ENCODE measurements at places on chromosomes 1 and 21.

GRCh38 chr1:1212780-1213344, 1.1 kb downstream of the TNFRSF4 start:
- DNase-seq: peak; percentile 72

- DNase-seq: peak; percentile 97
These were observed 7.6 kb upstream of the IL22RA1 start for GRCh38 chr1:24150234-24151174.

- DNase-seq: no peak
These were observed 60.4 kb upstream of the TNFSF4 start for GRCh38 chr1:173267453-173267945.

GRCh38 chr1:89487972-89488371, 36.7 kb upstream of the LRRC8B start:
- no peak for DNase-seq

- no peak for DNase-seq
These were observed 7.9 kb downstream of the TAF13 start for GRCh38 chr1:109067883-109068282.

GRCh38 chr21:39082656-39083376, 100.4 kb downstream of the PSMG1 start:
- DNase-seq: no peak

DNA sequence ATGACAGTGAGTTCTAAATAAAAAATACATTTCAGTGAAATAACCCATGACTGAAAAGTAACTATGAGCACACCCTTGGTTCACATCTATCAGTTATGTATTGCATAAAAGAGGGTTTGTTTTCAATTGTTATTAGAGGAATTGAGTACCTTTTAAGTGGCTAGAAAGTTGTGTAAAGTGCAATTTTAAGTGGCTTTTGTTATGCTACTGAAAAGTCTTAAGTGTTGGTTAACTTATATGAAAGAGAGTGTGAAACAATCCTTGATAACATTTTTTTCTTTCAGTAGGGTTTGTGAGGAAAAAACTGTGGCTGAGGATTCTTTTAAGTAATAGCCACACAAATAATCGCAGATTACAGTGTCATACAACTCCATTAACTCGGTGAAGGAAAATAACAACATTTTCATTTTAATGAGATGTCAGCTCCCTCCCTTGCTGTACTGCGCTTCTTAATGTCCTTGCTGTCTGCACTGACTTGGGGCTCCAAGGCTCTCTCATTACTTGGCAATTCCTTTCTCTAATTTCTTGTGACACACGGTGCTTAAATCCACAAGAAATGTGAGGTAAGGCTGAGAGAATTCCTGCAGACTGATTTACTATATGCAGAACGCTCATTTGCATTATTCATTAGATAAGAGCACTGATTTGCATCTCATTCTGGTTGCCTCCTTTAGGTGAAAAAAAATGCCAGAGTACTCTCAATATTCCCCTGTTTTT, 40.6 kb downstream of the NTNG1 start:
- no peak for DNase-seq

DNA sequence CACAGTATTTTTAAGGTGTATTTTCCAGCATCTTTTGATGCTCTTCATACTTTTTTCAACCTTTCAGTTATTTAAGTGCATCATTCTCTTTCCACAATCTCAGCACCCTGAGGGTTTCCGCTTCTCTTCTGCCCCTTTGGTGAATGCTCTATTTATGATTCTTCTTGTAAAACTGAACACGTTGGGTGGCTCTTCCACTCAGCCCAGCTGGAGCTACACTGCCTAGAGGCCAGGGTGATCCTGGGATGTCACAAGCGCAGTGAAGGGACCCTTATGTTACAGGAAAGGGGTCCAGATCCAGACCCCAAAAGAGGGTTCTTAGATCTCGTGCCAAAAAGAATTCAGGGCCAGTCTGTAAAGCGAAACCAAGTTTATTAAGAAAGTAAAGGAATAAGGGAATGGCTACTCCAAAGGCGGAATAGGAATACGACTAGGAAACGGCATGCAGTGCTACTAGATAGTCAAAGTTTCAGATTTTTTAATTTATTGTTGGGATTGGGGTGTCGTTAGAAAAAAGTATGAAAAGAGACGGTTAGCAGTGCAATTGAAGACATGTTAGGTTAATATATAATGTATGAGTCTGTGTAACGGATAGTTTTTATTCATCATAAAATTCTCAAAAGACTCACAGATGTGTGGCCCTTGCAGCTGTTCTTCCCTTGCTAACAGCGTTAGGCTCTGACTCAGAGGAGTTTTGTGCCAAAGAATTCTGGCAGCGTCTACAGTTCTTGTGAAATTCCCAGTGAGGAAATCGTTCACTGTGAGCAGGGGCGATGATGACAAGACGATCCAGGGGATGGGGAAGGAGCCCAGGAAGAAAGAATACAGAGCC, 14.4 kb upstream of the ERVH48-1 start:
- no peak for DNase-seq

DNA sequence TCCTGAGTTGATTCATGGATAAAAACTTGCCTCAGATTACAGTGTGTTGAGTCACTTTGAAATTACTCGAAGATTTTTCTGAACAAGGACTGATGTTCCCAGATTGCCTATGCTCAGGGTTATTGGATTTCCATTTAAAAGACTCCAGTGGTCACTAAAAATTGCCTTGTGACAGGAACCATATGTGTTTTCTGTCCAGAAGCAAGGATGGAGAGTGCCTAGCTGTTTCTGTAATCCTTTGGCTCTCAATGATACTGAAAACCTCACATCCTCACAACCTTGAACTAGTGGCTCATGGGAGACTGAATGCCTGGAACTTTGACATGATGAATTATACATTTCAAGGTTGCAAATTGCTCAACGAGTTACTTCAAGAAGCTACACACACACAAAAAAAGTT, 1271.8 kb downstream of the BRINP3 start:
- no peak for DNase-seq

- peak; percentile 81 for DNase-seq
These were observed 1.0 kb downstream of the PLEKHG5 start for GRCh38 chr1:6490181-6491080.

- peak; percentile 79 for DNase-seq
These were observed 5.5 kb upstream of the FOXD2 start for GRCh38 chr1:47432071-47433036.

DNA sequence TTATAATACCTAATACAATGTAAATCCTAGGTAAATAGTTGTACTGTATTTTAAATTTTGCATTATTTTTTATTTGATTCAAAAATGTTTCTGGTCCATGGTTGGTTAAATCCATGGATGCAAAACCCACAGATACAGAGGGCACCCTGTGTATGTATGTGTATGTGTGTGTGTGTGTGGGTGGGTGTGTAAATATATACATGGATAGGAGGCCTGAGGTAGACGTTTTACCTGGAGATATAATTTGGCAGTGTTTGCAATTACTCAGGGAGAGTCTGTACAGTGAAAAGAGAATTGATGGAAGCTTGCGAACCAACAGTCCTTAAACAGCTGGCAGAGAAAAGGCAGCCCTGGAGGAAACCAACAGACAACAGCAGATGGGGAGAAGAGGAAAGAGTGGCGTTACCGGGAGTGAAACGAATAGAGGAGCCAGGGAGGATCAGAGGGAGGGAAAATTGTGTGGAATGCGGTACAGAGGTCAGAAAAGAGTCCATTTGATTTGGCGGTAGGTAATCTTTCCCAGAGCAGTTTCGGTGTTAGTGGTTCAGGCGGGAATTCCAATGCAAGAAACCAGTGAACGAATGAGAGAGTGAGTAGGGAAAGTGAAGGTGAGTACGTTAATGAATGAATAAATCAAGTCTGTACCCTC, 47.9 kb upstream of the NBL1 start:
- no peak for DNase-seq

GRCh38 chr1:201554190-201554600, 15.3 kb downstream of the NAV1 start:
- DNase-seq: no peak

- DNase-seq: no peak
These were observed 63.9 kb upstream of the DISP3 start for GRCh38 chr1:11414926-11415538.

- DNase-seq: peak; percentile 58
These were observed 596 bp downstream of the TOR3A start for GRCh38 chr1:179082333-179082998.

- DNase-seq: no peak
These were observed 122.8 kb upstream of the APP start for GRCh38 chr21:26293141-26293946.

GRCh38 chr1:151920149-151920548, 10.8 kb upstream of the THEM4 start:
- no peak for DNase-seq

- DNase-seq: no peak
These were observed 27.6 kb upstream of the CNN3 start for GRCh38 chr1:94954263-94955220.

GRCh38 chr1:183159960-183160359, 26.1 kb upstream of the LAMC2 start:
- no peak for DNase-seq

GRCh38 chr1:245957427-245957826, 549.7 kb downstream of the SMYD3 start:
- no peak for DNase-seq

DNA sequence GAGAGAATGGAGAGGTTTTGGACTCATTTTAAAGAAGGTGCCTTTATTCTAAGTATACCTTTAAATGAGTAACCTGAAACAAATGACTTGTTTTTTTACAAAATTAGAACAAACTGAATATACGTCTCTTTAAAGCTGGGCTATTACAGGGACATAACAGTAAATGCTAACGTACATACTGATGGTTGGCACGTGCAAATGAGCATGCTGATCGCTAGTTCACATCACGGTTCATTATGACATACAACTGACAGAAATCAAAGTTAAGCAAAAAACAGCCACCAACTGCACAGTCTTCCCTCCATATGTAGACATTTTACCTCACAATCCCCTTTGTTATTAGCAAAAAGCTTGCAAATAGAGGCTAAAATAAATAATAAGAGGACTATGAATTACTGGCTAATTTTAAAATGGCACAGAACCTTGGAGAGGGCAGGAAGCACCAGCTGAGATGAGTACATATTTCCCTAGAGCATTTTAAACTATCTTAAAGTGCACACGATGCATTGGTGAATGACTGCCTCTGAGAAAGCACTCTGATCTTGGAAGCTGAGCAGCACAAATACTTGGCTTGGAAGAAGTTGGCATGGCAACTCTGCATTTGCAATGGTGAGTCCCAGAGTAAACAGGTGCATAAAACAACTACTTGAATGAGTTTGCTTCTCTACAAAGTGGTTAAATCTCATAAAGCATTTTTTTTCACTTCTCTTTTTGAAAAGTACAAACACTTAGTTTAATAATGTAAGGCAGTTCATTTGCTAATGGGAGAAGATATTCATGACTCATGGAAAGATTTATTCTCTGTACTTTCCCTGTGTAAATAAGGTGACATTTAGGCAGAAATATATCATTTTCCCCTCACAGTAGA, 204.7 kb downstream of the LHX8 start:
- DNase-seq: no peak

Data from activated T-cell treated with anti-CD3 and anti-CD28 coated beads, Interleukin-2, amount 50 U/mL, for 48 hours (primary cell).